ENCODE measurements at places on chromosomes 11 and 22.

- DNase-seq = no peak
Measured at GRCh38 chr11:126205359-126205758, 6.1 kb downstream of the RPUSD4 start.

DNA sequence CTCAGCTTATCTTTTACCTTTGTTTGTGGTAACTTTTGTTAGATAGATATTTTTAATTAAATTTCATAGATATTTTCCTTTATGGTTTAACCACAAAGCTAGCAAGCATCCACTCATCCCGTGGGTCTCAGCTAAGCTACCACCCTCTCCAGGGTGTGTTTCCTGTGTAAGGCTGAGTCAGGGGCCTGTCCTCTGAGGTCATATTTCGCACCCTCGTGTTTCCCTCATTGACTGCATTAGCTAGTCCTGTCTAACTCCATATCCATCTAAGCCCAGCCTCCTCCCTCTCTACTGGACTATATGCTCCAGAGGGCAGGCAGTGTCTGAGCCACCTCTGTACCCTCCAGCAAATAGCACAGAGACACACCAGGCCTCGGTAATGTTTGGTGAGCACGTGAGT is 16.7 kb downstream of the XRRA1 start:
- peak; percentile 34 for DNase-seq

GRCh38 chr11:3958281-3958680 is 102.8 kb downstream of the STIM1 start:
- no peak for DNase-seq

DNA sequence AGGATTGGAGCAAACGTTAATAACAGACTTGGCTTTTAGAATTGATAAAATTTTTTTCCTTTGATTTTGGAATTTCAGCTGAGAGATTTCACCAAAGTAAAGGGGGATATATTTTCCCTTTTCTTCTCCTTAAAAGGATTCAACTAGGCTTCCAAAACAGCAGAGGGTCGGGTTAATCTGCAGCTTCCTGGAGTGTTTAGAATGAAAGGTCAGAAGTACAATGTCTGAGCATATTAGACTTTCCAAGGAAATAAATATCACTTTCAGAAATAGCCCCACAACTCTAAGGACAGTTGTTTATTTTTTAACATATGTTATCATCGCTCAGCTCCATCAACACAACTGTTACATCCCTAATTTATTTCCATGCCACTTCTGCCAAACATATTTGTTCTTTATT is 1532.9 kb upstream of the RAG2 start:
- DNase-seq = no peak

DNA sequence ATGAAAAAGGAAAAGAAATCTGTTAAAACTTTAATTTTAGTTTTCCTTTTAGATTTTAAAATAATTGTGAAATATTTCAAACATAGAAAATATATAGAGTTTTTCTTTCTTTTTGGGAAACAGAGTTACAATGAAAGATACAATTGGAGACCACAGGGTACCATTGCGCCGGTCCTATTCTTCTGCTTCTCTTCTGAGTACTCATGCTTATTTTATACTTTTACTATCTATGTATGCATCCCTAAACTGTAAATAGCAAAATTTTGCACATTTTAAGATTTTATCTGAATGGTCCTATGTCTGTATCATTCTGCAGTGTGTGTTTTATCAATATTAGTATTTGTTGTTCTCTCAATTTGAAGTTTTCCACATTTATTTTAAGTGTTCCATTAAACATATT is 65.0 kb downstream of the EHF start:
- DNase-seq = no peak

All from fibroblast of the aortic adventitia (primary cell).